Activated CD4-positive, alpha-beta memory T cell treated with anti-CD3 and anti-CD28 coated beads, Interleukin-2, amount 10 ng/mL, durations not matched to agents 7 days and 5 days (primary cell): ENCODE measurements at places on chromosomes 1 and 21. TPM values are rescaled to one million over a fixed set of nuclear protein-coding genes. Genes with fewer than 3 reads are reported as not detected.

DNA sequence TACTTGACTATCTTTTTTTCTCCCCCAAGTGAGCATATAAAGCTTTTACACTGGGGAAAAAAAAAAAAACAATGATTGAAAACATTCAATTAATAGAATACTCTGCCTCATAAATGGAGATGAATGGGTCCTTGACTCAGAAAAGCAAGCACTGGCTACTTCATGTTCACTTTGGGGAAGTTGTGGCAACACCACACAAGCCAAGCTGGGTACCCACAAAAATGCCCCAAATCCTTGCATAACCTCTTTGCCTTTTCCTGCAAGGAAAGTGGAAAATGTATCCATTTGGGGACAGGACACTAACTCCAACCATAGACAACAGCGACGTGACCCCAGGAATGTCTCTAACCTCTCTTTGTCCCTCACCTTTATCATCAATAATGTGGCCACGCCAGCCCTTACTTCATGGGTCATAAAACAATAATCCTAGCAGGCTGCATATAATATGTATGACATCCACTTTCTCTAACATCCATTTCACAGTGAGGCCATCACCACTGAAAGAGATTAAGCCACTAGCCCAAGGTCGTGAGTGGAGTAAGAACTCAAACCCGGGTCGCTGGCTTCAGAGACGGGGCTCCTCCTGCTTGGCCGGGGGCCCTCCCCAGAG, 2.3 kb downstream of the ECE1 start:
- DNase-seq: no peak

GRCh38 chr1:55584526-55585401, 369.6 kb upstream of the USP24 start:
- no peak for DNase-seq

DNA sequence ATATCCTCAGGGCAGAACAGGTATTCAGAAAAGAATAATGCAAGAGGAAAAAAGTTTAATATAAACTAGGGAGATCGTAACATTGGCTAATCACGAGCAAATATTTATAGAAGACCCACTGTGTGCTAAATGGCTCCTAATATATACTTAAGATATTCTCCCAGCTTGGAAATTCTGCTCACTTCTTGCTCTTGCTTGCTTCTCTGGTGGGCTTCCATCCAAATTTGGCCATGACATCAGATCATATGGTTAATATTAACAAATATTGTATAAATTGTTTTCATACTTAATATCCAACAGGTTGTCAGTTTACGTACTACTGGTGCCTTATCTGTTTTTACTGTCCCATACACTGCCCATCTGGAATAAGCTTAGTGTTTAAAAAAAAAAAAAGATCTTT, 1.1 kb downstream of the COX20 start:
- DNase-seq: no peak

The ZFYVE9 gene
- 0.35 TPM for total RNA-seq

The LRRC38 gene
- total RNA-seq: not detected
